Left colon (tissue), 2 donors: ENCODE measurements at places on chromosomes 13 and 19.

DNA sequence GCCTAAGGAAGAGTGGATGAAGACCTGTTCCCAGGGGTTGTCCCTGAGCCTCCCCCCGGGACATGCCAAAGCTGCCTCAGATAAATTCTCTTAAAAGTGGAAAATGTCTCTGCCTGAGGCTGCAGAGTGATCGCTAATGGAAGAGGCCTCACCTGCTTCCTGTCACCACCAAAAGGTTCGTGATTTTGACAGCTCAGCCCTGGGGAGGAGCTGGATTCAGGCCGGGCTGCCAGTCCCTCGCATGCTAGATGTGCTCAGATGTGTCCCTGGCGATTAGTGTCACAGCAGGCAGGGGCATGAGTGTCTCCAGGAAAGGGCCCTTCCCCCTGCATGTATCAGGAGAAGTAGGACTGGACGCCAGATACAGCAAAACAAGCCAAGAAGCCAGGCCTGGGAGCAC is 626.5 kb downstream of the UQCRFS1 start:
- no peak for DNase-seq

- DNase-seq = no peak
These were observed 103.5 kb downstream of the POU4F1 start for GRCh38 chr13:78499802-78500201.

GRCh38 chr19:10290876-10291553 is 1.3 kb downstream of the ICAM5 start:
- DNase-seq = peak; percentile 69

DNA sequence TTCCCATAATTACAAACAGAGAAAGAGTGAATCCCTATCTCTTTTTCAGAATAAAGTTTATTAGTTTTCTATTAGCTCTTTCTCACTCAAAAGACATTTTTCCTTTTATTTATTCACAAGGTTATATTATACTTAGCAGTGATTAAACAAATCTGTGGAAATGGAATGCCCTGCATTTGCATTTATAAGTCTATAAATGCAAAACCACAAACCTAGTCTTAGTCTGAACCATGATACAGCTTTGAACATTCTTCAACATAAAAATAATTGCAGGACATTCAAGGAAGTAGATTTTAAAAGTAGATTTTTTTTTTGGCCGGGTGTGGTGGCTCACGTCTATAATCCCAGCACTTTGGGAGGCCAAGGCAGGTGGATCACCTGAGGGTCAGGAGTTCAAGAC is 8.3 kb downstream of the XPO4 start:
- no peak for DNase-seq

DNA sequence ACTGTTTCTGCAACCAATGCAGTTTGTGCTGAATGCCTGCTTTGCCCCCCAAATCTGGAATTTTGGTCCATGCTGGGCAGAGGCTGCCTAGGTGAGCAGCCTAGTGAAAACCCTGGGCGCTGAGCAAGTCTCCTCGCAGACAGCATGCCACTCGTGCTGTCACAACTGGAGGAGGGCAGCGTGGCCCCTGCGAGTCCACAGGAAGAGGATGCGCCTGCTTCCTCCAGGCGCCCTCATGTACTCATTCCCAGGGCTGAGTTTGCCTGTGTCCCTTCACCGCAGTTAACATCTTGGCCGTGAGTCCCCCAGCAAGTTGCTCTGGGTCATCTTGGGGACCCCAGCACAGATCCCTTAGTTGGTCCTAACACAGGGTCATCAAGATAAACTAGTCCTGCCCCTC is 26.2 kb upstream of the TMEM160 start:
- DNase-seq = no peak

- no peak for DNase-seq
These were observed 12.3 kb downstream of the MYDGF start for GRCh38 chr19:4657835-4658234.

GRCh38 chr19:49581007-49581508 is at the start of gene PRRG2:
TSS of gene PRRG2 (plus strand) at chr19:49581316. CDS start at chr19:49583220, 1,904 bp downstream.
- peak; percentile 76 for DNase-seq

- DNase-seq = no peak
These were observed at the start of gene PGLYRP1 for GRCh38 chr19:46022431-46023310. TSS of gene PGLYRP1 (minus strand) at chr19:46023053. CDS start at chr19:46023021, 32 bp downstream.

DNA sequence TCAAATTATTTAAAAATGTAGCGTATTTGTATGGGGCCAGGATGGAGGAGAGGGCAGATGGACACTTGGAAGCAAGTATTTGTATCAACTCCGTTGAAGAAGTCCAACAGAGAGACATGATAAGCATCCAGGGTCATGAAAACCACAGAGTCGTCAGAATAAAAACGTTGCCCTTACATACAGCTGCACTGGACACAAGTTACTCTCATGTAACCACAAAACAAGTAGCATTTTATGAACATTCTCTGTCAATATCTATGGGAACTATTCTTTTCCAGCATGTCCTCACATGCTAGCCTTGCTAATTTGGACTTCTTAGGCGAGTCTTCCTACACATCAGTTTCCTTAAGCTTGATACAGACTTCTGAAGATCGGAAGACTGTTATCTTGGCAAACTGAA is 35.0 kb downstream of the EFNB2 start:
- DNase-seq = no peak

- DNase-seq = no peak
These were observed 810 bp downstream of the ZNF627 start for GRCh38 chr19:11598103-11598483.
